ENCODE measurements at places on chromosomes 5 and 9.
A peak's percentile ranks its signal among the peaks of the same experiment; 100 is the strongest.

DNA sequence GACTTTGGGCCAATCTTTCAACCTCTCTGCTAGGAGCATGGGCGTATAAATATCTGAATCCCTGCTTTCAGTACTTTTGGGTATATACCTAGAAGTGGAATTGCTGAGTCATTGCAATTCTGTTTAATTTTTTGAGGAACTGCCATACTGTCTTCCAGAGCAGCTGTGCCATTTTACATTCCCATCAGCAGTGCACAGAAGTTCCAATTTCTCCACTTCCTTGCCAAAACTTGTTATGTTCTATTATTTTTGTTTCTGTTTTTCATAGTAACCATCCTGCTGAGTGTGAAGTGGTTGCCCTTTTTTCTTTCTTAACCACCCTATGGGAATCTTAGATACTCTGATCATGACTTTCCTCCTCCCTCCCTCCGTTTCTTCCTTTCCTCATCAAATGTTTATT, 11.1 kb upstream of the CCIN start:
- peak; percentile 42 for DNase-seq

- peak; percentile 95 for DNase-seq
These were observed 60.3 kb upstream of the NEK6 start for GRCh38 chr9:124197177-124198095.

- DNase-seq: no peak
These were observed 134.0 kb downstream of the PARP8 start for GRCh38 chr5:50800410-50800809.

- peak; percentile 82 for DNase-seq
These were observed 2.4 kb upstream of the PHYKPL start for GRCh38 chr5:178234750-178235587.

DNA sequence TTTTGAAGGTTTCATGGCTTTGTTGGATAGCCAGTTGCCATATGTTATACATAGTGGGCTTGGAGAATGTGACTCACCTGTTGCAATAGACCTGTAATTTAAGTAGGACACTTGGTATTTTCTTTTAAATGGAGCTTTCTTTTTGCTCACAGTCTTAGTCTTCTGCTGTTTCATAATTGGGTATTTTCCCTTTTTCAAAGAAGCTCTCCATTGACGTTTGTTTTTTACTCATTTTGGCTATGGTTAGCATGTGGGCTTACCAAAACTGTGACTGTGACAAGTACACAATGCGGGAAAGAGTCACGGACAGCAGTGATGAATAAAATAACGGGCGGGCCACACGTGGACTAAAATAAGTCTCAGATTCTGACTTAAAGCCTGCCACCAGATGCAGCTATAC, 23.2 kb upstream of the RNF20 start:
- no peak for DNase-seq

- DNase-seq: no peak
These were observed 282.7 kb downstream of the GAS1 start for GRCh38 chr9:86664603-86665002.

- peak; percentile 64 for DNase-seq
These were observed 119.8 kb downstream of the SIL1 start for GRCh38 chr5:139078345-139078744.

- no peak for DNase-seq
These were observed 1471.1 kb upstream of the ACO1 start for GRCh38 chr9:30913331-30913730.

GRCh38 chr9:137398561-137399468, 24.1 kb downstream of the EXD3 start:
- no peak for DNase-seq

GRCh38 chr5:60797482-60798153, 46.5 kb downstream of the ELOVL7 start:
- no peak for DNase-seq

- DNase-seq: no peak
These were observed 17.0 kb downstream of the MARCHF3 start for GRCh38 chr5:127013407-127013806.

DNA sequence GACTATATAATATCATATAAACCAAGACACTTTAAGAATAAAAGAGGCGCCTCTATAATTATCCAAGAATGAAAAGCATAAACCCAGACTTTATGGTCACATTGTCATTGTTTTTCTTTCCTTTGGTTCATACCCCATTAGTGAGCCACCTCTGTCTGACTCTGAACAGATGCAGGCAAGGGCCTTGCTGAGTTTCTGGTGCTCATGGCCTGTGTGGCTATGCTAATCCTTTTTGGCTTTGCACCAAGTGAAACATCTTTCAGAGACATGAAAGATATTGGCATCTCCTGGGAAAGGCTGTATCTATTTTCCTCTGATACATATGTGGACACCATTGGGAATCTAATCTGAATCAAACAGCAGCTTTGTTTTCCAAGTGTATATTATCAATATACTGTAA, 222.5 kb downstream of the CHSY3 start:
- DNase-seq: no peak

DNA sequence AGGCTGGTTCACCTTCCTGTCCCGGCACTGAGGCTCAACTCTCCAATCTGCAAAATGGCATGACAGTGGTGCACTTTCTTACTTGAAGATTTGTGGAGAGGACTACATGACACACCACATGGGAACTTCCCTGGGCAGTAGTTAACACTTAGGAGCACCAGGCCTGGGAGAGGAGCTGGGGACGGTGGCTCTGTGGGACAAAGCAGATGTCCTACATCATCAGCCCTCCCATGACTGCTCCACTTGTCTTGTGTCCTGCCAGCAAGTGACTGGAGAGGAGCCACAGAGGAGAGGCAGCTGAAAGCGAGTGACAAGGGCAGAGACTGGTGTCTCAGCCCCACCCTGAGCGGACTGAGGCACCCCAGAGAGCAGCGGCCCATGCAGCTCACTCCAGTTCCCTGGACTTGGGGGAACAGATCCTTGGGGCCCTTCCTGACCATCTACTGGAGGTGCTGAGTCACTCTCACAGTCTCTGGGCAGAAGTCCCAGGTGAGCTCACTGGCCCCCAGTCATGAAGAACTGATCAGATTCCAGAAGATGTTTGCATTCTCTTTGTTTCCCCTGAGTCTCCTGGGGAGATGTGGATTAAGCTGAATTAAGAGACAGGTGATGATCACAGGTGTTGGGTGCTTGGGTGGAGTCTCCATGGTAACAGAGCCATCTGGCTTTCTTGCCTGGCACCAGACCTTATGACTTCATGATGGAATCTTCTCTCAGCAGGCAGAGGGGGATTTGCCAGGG, 13.2 kb upstream of the SLC25A48 start:
- DNase-seq: no peak

DNA sequence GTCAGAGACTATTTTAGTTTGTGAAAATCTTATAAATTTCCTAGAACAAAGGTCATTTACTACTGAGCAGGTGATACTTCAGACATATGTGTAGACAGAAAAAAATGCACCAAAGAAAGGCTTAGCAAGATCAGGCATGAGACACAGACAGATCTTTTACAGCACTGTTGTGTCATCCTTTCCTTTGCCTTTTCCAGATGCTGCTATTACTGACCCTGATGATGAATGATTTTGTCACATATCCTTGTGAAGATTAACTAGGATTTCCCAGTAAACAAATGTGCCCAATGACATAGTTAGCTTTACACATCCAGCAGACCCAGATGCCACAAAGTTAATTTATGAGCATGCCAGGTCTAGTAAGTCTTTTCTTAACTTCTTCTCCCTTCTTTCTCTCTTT, 68.2 kb downstream of the DMRTA1 start:
- no peak for DNase-seq

DNA sequence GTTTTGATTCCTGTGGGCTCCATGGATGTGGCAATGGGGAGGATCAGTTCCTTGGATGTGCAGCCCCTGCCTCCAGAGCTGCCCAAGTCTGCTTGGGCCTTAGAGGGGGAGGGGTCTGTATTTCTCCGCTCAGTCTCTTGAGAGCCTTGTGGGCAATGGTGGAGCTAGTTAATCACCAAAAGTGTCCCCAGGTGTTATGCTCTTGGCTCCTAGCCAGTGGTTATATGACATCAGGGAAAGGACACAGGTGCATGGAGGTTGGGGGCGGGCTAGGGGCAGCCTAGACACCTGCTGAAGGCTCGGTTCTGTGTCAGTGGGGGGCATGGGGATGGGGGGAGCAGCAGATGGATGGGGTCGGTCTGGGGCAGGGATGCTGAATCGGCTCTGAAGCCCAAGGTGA, 12.4 kb upstream of the ARAP3 start:
- DNase-seq: no peak

- DNase-seq: no peak
These were observed 531.6 kb downstream of the PSAT1 start for GRCh38 chr9:78828521-78828920.

- no peak for DNase-seq
These were observed 38.2 kb downstream of the MED10 start for GRCh38 chr5:6340100-6340499.

GRCh38 chr5:152285764-152286163, 119.3 kb downstream of the NMUR2 start:
- DNase-seq: no peak

GRCh38 chr9:130768265-130768664, 66.8 kb upstream of the ABL1 start:
- peak; percentile 92 for DNase-seq

- peak; percentile 19 for DNase-seq
These were observed 75.7 kb downstream of the MED10 start for GRCh38 chr5:6302684-6303083.

- DNase-seq: no peak
These were observed 56.2 kb downstream of the ANGPTL2 start for GRCh38 chr9:127066060-127066850.

- DNase-seq: no peak
These were observed 131.1 kb downstream of the ST8SIA4 start for GRCh38 chr5:100772006-100772405.

- DNase-seq: no peak
These were observed 315.6 kb downstream of the TRIM32 start for GRCh38 chr9:117002686-117003085.

- DNase-seq: no peak
These were observed 228.9 kb downstream of the GRIA1 start for GRCh38 chr5:153719324-153719723.

GRCh38 chr5:126448720-126449119, 25.5 kb downstream of the GRAMD2B start:
- no peak for DNase-seq

- DNase-seq: no peak
These were observed at the start of gene GDNF for GRCh38 chr5:37839407-37840052. Gene GDNF, minus strand, starts transcription at chr5:37840041. Its CDS starts 5,245 bp downstream, at chr5:37834796.

GRCh38 chr9:79357194-79357593, 214.6 kb upstream of the TLE4 start:
- no peak for DNase-seq

DNA sequence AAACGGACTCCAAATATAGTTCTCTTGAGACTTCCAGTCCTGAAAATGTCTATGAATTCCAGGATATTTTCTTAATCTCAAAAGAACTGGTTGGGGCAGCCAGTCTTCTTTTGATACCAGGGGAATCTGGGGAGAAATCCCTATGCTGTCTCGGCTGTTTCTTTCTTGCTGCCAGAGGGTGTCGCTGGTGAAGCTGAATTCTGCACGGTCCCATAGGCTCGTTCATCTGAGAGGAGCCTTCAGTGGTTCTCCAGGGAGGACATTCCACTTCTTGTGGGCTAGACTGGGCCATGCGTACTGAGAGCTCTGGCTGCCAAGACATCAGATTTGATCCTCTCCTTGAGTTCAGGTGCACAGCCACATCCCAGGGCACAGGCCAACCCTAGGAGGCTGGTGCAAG, 155.0 kb upstream of the CLINT1 start:
- DNase-seq: no peak

DNA sequence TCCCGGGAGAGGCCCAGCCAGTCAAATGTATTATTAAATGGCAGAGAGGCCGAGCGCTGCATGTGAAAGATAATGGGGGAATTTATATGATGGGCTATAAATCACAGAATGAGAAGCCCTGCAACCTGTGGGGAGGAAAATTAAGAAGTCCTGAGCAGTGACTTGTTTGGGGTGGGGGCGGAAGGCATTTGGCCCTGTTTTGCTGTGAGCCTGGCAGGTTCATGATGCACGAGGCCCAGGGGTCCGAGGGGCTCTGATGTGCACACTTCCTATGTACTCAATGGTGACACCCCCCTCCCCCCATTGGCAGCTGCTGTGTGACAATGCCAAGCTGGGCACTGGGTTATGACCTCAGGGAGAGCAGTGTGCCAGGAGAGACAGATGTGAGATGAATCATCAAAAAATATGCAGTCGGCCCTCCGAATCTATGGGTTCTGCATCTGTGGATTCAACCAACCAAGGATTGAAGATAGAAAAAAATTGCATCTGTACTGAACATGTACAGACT, 13.7 kb upstream of the DAB2IP start:
- DNase-seq: no peak

- DNase-seq: no peak
These were observed 241.5 kb upstream of the DMRT1 start for GRCh38 chr9:600006-600405.

DNA sequence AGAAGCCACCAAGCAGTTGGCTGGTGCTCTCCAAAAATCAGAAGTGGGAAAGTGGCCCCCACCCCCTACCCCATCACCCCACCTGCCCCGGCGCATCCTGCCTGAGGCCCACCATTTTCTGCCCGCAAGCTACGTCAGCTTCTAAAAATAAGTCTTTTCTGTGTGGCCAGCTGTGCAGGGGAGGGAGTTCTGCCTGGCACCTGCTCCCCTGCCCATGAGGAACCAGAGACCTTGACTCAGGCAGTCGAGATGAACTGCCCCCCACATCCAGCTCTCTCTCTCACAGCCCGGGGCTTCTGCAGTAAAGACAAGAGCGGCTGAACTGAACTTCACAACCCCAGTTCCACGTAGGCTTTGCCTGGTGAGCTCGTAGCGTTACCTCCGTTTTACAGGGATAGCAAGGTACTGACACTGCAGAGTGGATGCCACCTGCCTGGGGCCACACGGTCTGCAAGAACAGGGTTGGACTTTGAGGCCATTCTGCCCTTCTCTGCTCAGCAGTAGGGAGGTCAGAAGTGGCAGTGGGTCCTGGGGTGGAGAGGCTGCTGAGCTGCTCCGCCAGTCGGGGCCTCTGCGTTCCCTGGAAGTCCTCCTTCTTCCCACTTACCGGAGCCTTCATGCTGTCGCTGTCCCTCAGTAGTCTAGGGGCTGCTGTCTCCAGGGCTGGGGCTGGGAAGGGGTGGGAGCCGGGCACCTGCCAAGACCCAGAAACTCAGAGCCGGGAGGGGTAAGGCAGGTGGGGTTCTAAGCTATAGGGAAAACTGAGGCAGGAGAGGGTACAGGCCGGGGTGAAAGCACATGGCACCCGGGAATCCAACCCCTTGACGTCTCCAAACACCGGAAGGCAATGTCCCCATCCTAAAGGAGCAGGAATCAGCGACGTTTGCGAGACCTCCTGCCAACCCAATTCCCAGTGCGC, 781 bp downstream of the ST6GALNAC4 start:
- DNase-seq: no peak
